Central memory CD4-positive, alpha-beta T cell (primary cell): ENCODE measurements at places on chromosomes 7 and 10.

GRCh38 chr7:51666266-51666665 is 349.7 kb upstream of the COBL start:
- no peak for DNase-seq

- DNase-seq, result no peak
Measured at GRCh38 chr10:60170250-60170649, 219.4 kb downstream of the ANK3 start.

GRCh38 chr7:131507592-131508331 is 48.7 kb downstream of the PODXL start:
- DNase-seq, result peak; percentile 59

DNA sequence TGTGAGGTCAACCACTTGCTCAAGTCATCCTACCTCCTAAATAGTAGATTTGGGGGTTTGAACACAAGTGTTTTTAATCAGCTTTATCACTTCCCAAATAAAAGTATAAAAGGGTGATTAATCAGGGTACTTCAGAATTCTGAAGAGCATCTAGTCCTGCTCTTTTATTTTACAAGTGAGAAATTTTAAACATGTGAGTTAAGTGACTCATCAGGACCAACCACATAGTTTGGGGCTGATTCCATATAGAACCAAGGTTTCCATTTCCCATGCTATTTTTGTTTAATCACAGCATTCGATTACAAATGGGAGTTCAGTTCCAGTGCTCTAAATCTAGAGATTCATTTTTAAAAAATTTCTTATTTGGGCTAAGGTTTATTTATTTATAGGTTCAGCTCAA is 113.4 kb downstream of the GPR158 start:
- no peak for DNase-seq

GRCh38 chr7:47503281-47503680 is 78.6 kb downstream of the TNS3 start:
- no peak for DNase-seq

DNA sequence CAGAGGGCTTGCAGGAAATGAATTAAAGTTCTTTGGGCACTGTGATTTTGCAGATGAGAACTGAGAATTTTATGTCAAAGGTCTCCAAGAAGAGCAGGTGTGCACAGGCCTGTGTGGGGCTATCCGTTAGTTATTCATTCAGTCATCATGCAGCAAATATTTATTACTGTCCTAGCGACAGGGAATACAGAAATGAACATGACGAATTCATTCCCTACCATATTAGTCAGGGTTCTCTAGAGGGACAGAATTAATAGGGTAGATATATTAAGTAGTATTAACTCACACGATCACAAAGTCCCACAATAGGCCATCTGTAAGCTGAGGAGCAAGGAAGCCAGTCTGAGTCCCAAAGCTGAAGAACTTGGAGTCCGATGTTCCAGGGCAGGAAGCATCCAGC is 2.9 kb upstream of the MMP21 start:
- DNase-seq, result no peak

GRCh38 chr10:2048337-2048973 is 311.1 kb upstream of the ADARB2 start:
- DNase-seq, result no peak

GRCh38 chr10:29309465-29309864 is 20.6 kb downstream of the LYZL1 start:
- no peak for DNase-seq

- no peak for DNase-seq
Measured at GRCh38 chr10:117370205-117370604, 5.0 kb downstream of the PDZD8 start.

DNA sequence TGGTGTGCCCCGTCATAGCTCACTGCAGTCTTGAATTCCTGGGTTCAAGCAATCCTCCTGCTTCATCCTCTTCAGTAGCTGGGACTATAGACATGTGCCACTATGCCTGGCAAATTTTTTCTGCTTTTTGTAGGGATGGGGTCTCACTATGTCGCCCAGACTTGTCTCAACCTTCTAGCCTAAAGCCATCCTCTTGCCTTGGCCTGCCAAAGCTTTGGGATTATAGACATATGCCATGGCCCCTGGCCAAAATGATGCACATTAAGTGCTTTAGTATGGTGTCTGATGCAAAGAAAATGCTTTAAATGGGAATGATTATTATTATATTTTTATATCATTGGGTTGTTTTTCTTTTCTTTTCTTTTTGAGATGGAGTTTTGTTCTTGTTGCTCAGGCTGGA is 33.2 kb upstream of the VCL start:
- DNase-seq, result no peak

- DNase-seq, result no peak
Measured at GRCh38 chr7:33422141-33422540, 292.8 kb downstream of the BBS9 start.

DNA sequence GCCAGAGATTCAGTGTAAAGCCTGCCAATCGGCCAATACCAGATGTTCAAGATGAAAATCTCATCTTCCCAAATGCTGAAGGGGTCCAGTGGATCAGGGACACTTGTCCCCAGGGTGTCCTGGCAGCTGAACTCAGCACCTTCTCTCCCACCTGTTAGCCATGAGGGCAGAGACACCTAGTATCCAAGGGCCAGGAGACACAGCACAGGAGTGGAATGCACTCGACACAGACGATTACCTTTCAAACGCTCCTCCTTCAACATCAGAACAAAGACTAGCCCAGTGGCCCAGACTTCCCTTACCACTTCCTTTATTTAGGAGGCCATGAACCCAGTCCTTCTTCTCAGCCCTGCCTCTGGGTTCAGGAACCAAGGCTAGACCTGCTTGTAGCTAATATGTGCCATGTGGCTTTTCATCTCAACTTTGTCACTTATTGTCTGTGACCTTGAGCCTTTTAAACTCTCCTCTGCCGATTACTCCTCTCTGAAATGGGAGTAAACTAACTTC is 180.3 kb upstream of the PLXNA4 start:
- DNase-seq, result no peak

- DNase-seq, result no peak
Measured at GRCh38 chr7:2619116-2619515, 12.7 kb upstream of the TTYH3 start.

GRCh38 chr10:8400151-8400550 is 345.7 kb downstream of the GATA3 start:
- no peak for DNase-seq

DNA sequence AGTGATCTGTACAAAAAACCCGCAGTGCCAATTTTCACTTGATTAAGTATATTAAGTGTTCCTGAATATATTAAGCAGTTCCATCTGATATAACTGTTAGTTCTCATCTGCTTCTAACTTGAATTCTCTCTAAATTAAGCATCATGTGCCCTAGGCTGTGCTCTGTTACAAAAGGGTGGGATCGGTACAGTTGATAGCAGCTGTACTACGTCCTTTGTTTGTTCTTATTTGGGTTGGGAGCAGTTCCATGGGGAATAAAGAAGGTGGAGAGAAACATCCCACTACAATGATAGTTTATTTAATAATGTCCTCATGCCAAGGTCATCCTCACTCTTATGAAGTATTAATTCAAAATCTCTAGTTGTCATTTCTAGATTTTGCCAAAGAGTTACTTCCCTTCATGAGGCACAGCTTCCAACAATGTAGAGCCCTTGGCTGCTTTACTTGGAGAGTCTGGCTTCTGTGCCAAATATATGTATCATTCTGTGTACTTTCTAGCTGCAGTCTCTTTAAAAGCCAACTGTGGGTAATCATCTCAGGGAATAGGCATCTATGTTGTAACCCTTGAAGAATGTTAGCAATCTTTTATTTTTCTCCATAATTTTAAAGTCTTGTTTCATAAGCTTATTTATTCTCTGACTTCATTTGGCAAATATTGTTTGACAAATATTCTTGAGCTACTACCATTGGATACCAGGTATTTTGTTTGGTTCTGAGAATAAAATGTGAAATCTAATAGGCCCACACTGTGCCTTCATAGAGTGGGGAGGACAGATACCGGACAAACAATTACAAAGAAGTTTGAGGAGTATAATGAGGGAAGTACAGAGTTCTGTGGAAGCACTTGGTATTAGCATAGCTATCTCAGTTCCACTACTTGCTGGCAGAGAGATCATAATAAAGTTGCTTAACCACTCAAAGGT is 22.4 kb upstream of the AHR start:
- DNase-seq, result no peak

GRCh38 chr7:155591055-155591775 is 44.9 kb upstream of the CNPY1 start:
- DNase-seq, result no peak

- no peak for DNase-seq
Measured at GRCh38 chr10:133351408-133352318, 4.5 kb downstream of the PRAP1 start.

DNA sequence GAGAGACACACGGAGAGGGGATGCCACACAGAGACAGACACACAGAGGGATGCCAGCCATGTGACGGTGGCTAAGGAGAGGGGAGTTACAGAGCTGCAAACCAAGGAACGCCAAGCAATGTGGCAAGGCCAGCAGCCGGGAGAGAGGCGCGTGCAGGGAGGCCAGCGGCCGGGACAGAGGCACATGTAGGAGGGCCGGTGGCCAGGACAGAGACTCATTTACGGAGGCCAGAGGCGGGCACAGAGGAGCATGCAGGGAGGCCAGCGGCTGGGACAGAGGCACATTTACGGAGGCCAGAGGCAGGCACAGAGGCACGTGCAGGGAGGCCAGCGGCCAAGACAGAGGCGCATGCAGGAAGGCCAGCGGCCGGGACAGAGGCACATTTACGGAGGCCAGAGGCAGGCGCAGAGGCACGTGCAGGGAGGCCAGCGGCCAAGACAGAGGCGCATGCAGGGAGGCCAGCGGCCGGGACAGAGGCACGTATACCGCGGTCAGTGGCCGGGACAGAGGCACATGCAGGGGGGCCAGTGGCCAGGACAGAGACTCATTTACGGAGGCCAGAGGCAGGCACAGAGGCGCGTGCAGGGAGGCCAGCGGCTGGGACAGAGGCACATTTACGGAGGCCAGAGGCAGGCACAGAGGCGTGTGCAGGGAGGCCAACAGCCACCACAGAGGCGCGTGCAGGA is 40.4 kb downstream of the INSIG1 start:
- DNase-seq, result no peak

DNA sequence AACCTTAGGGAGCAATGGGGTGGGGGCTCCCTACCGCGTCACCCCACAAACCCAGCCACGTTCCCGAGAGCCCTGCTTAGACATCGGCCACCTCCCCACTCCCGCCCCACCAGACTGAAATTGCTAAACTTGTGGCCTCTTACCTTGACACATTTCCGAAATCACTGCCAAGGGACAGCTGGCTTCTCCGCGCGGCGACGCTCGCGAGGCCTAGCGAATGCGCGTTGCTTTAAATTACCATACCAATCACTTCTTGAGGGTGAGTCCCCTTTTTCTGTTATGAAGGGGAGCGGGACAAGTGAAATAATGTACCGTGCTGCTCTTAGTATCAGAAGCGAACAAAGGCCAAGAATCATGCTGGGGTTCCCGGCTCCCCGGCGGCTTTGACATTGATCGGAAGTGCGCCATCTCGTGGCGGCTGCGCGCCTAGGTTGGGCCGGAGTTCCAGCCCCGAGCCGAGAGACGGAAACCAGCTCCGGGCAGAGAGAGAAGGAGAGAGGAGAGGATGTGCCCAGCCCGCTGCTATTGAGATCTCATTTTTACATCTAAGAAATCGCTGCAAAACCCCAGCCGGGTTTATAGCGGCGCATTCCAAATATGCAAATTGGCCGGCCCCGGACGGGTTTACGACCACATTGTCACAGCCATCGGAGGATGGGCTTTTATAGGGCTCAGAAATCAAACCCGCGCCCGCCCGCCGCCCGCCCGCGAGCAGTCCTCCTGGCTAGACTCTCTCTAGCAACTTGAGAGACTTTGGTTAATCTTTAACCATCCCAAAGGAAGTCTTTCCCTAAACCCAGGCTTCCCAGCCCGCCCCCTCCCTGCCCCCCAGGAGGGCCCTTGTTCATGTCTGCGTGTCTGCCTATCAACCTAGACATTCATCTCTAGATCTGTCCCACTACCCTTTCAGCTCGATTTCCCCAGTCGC is 5.3 kb downstream of the HOXA11 start:
- no peak for DNase-seq

GRCh38 chr10:63843107-63843506 is 321.9 kb downstream of the REEP3 start:
- no peak for DNase-seq
